Breast epithelium (tissue), 4 donors: ENCODE measurements at places on chromosomes 11 and 22.

GRCh38 chr11:2976294-2977063 lies 15.7 kb downstream of the NAP1L4 start:
- H3K27ac ChIP-seq = no peak overlapping the region
- no peaks in the 10 kb centered on the region for H3K27me3 ChIP-seq
- no peaks in the 10 kb centered on the region for H3K36me3 ChIP-seq
- no peak for DNase-seq
- no peaks in the 10 kb centered on the region for H3K4me1 ChIP-seq

DNA sequence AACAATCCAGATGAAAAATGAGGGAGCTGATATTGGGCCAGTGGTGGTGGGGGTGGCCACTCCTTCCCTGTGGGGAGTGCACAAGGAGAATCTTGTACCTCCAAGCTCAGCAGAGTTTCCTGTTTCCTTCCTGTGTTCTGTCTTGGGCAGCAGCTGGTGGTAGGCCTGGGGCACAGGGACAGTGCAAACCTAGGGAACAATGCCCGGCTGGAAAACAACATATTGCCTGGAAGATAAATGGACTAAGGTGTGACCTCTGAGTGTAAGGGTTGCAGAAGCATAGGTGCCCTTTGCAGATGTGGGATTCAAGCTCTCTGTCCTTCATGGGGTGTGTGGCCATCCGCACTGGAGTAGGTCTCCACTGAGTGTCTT lies 5.8 kb upstream of the JAM3 start:
- H3K4me1 ChIP-seq = no peaks in the 10 kb centered on the region
- H3K36me3 ChIP-seq = no peaks in the 10 kb centered on the region
- peaks cover 4% of the 10 kb centered on the region for H3K27me3 ChIP-seq
- no peak for DNase-seq
- H3K4me3 ChIP-seq = no peak overlapping the region

GRCh38 chr22:17699696-17700340 lies 61.3 kb downstream of the BCL2L13 start:
- H3K36me3 ChIP-seq = no peaks in the 10 kb centered on the region
- H3K27me3 ChIP-seq = no peaks in the 10 kb centered on the region
- H3K4me1 ChIP-seq = no peaks in the 10 kb centered on the region
- DNase-seq = no peak
- no peak overlapping the region for H3K27ac ChIP-seq

DNA sequence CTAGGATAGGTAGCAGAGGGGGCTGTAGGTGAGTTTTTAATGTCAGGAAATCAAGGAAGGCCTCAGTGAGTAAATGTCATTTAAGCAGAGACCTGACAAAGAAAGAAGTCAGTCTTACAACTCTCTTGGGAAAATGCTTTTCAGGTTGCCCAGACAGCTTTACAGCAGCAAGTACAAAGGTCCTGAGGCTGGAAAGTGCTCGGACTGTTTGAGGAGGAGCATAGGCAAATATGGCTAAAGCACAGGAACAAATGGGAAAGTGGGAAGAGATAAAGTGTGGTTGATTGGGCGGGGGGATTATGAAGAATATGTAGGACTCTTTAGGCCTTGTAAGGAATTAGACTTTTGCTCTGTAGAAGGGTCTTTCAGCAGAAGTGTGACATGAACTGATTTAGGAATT lies 125.4 kb downstream of the ARHGAP42 start:
- H3K27me3 ChIP-seq = no peaks in the 10 kb centered on the region
- no peak overlapping the region for H3K27ac ChIP-seq
- H3K36me3 ChIP-seq = no peaks in the 10 kb centered on the region
- no peak for DNase-seq

DNA sequence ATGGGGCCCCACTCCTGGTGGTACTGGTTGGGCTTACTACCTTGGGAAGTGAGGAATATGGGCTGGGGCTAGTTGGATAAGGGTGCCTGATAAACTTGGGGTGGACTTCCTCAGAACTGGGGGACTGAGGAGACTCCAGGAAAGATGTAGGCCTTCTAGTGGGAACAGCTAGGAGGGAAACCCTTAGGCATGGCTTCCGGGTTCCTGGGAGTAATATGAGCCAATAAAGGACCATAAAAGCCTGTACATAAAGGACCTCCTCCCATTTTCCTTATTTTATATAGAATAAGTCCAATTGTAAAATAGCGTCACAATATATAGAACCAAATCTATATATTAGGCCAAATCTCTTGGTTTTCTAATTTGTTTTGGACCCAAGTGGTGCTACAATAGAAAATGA lies 18.4 kb upstream of the RNASEH2C start:
- DNase-seq = no peak
- H3K4me1 ChIP-seq = no peaks in the 10 kb centered on the region
- no peak overlapping the region for H3K27ac ChIP-seq
- no peak overlapping the region for H3K4me3 ChIP-seq
- H3K27me3 ChIP-seq = no peaks in the 10 kb centered on the region

DNA sequence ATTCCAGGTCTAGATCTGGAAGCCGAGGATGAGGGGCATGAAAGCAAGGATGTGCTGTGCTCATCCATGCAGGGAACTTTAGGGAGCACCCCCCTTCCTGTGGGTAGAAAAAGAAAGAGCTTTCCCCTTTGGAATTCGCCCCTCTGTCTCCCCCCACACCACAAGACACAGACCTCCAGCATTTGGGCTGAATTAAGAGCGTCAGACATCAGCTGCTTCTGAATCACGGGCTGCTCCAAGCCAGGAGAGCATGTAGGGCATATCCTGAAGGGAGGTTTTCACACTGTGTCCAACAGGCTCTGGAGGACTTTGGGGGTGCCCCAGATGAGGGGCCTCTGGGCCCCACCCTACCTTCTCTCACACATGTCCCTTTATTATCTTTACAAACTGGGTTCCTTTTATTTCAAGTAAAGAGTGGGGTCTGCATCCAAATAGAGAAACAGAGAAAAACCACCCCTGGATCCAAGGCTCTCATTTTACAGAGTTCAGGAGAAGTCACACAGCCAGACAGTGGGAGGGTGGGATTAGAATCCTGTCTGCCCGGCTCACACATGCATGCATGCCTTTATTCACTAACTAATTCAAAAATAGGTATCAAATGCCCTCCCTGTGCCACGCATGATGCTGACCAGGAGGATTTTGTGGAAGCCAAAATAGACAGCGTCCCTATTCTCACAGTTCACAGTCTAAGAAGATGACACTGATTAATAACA lies 52.8 kb downstream of the LRRC32 start:
- no peaks in the 10 kb centered on the region for H3K27me3 ChIP-seq
- H3K4me3 ChIP-seq = no peak overlapping the region
- H3K4me1 ChIP-seq = peaks cover 4% of the 10 kb centered on the region
- no peaks in the 10 kb centered on the region for H3K36me3 ChIP-seq

DNA sequence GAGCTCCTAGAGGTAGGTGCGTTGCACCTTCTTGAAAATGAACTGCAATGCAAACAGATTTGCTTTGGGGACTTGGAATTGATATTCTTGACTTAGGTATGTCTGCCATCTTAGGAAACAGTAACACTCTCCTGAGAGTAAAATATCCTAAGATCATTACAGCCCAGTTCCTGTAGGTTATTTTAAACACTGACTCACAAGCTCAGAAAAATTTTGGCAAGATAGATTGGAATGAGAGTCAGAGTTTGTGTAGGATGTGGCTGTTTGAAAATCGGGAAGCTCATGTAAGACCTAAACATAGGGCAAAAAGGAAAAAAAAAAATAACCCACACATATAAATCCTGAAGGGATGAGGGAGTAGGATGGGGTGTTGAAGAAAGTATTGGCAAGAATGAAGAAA lies 377.0 kb upstream of the LRRC4C start:
- H3K27ac ChIP-seq = no peak overlapping the region
- H3K36me3 ChIP-seq = no peaks in the 10 kb centered on the region
- no peak for DNase-seq
- no peak overlapping the region for H3K4me3 ChIP-seq

- H3K27ac ChIP-seq = no peak overlapping the region
- H3K4me1 ChIP-seq = no peaks in the 10 kb centered on the region
- H3K27me3 ChIP-seq = no peaks in the 10 kb centered on the region
Measured at GRCh38 chr11:82229341-82229740, 504.3 kb downstream of the FAM181B start.

- H3K4me1 ChIP-seq = no peaks in the 10 kb centered on the region
- H3K27ac ChIP-seq = no peak overlapping the region
- H3K36me3 ChIP-seq = no peaks in the 10 kb centered on the region
- H3K27me3 ChIP-seq = no peaks in the 10 kb centered on the region
- DNase-seq = no peak
- H3K4me3 ChIP-seq = no peak overlapping the region
Measured at GRCh38 chr11:23573429-23573828, 713.2 kb upstream of the CCDC179 start.

- no peak for DNase-seq
- no peaks in the 10 kb centered on the region for H3K4me1 ChIP-seq
- no peaks in the 10 kb centered on the region for H3K27me3 ChIP-seq
- H3K27ac ChIP-seq = no peak overlapping the region
Measured at GRCh38 chr11:36463781-36464180, 46.3 kb downstream of the TRAF6 start.

- no peak for DNase-seq
- H3K4me1 ChIP-seq = peaks cover 9% of the 10 kb centered on the region
- no peaks in the 10 kb centered on the region for H3K36me3 ChIP-seq
Measured at GRCh38 chr22:45212992-45213751, 27.5 kb downstream of the KIAA0930 start.

- no peaks in the 10 kb centered on the region for H3K36me3 ChIP-seq
- H3K27ac ChIP-seq = no peak overlapping the region
- DNase-seq = no peak
- H3K4me1 ChIP-seq = no peaks in the 10 kb centered on the region
- H3K27me3 ChIP-seq = no peaks in the 10 kb centered on the region
Measured at GRCh38 chr22:28768701-28769393, 3.6 kb upstream of the CCDC117 start.

GRCh38 chr11:27619763-27620335 lies 80.4 kb downstream of the BDNF start:
- no peak overlapping the region for H3K27ac ChIP-seq
- DNase-seq = no peak
- no peaks in the 10 kb centered on the region for H3K4me1 ChIP-seq

- H3K4me3 ChIP-seq = no peak overlapping the region
- no peak overlapping the region for H3K27ac ChIP-seq
- no peaks in the 10 kb centered on the region for H3K27me3 ChIP-seq
- DNase-seq = no peak
Measured at GRCh38 chr22:44505796-44506354, 7.8 kb upstream of the RTL6 start.

DNA sequence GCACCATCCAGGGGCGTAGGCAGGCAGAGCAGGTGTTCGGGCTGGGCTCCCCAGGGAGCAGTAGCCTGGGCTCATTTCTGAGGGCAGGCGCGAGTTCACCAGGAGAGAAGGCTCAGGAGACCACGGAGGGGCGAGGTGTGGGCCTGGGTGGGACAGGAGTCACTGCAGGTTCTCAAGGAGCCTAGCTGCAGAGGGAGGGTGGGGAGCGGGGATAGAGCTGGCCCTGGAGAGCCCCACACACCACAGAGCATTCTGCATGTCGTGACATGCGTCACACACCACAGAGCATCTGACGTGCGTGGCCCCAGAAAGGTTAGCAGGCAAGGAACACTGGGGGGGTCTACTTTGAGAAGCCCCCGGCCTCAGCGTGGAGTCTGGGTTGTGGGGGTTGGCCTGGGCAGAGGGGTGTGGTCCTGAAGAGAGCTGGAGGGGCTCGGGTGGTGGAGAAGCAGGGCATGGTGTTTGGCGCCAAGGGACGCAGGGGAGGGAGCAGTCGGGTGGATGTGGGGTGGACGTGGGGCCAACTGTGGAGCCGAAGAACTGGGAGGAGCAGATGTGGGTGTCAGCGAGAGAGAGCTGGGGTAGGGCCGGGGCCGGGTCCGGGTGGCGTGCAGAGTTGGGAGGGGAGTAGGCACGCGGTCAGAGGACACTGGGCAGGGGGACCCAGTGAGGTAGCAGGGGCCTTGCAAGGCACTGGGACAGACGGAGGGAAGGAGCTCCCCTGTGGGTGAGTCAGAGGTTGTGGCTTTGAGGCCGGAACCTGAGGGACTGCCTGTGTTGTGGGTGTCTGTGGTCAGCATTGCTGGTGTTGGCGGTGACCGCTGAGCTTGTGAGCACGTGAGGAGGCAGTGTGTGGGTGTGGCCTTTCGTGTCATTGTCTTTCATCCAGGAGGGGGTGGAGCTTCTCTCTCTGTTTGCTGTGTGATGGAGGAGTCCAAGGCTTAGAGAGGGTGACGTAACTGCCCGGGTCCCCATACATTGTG lies 25.5 kb downstream of the CTTN start:
- H3K4me1 ChIP-seq = no peaks in the 10 kb centered on the region
- peaks cover 4% of the 10 kb centered on the region for H3K36me3 ChIP-seq
- H3K4me3 ChIP-seq = no peak overlapping the region
- no peaks in the 10 kb centered on the region for H3K27me3 ChIP-seq

- DNase-seq = no peak
- H3K27ac ChIP-seq = no peak overlapping the region
- H3K4me3 ChIP-seq = no peak overlapping the region
- H3K4me1 ChIP-seq = no peaks in the 10 kb centered on the region
- no peaks in the 10 kb centered on the region for H3K36me3 ChIP-seq
Measured at GRCh38 chr11:128757886-128758612, 64.2 kb downstream of the FLI1 start.

- H3K4me3 ChIP-seq = no peak overlapping the region
- DNase-seq = no peak
- H3K4me1 ChIP-seq = no peaks in the 10 kb centered on the region
- no peaks in the 10 kb centered on the region for H3K27me3 ChIP-seq
Measured at GRCh38 chr11:14106303-14107049, 144.0 kb downstream of the SPON1 start.

- H3K27ac ChIP-seq = peak overlapping the region; percentile 82
- no peak for DNase-seq
- no peaks in the 10 kb centered on the region for H3K27me3 ChIP-seq
- H3K4me3 ChIP-seq = peak overlapping the region; percentile 83
- peaks cover 16% of the 10 kb centered on the region for H3K4me1 ChIP-seq
- H3K36me3 ChIP-seq = no peaks in the 10 kb centered on the region
Measured at GRCh38 chr11:111937844-111938243, 701 bp downstream of the DIXDC1 start.

DNA sequence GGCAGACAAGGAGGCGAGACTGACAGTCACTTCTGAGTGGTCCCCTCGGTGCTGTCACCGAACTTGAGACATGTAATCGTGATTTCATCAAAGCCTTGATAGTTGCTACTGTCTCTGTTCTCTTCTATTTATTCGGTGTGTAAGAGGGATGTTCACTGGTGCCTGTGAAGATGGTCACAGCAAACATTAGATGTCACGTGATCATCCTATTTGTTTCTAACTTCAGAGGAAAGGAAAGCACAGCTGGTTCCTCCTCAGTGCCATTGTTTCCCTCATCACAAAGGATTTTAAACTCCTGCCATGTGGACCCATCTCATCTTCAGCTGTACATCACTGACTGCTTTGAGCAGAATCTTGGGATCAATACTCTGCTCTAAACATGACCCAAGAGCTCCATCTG lies 73.1 kb upstream of the CLMP start:
- no peaks in the 10 kb centered on the region for H3K36me3 ChIP-seq
- H3K27me3 ChIP-seq = no peaks in the 10 kb centered on the region
- H3K27ac ChIP-seq = no peak overlapping the region
- H3K4me1 ChIP-seq = no peaks in the 10 kb centered on the region
- no peak for DNase-seq

- peaks cover 7% of the 10 kb centered on the region for H3K36me3 ChIP-seq
- H3K27me3 ChIP-seq = no peaks in the 10 kb centered on the region
- no peak overlapping the region for H3K4me3 ChIP-seq
- DNase-seq = no peak
- no peaks in the 10 kb centered on the region for H3K4me1 ChIP-seq
- H3K27ac ChIP-seq = no peak overlapping the region
Measured at GRCh38 chr22:50284479-50284878, 14.3 kb upstream of the MAPK11 start.
